ENCODE measurements at places on chromosomes 11 and 22.

GRCh38 chr11:72546866-72547265, 112.5 kb upstream of the CLPB start:
- DNase-seq, result no peak

DNA sequence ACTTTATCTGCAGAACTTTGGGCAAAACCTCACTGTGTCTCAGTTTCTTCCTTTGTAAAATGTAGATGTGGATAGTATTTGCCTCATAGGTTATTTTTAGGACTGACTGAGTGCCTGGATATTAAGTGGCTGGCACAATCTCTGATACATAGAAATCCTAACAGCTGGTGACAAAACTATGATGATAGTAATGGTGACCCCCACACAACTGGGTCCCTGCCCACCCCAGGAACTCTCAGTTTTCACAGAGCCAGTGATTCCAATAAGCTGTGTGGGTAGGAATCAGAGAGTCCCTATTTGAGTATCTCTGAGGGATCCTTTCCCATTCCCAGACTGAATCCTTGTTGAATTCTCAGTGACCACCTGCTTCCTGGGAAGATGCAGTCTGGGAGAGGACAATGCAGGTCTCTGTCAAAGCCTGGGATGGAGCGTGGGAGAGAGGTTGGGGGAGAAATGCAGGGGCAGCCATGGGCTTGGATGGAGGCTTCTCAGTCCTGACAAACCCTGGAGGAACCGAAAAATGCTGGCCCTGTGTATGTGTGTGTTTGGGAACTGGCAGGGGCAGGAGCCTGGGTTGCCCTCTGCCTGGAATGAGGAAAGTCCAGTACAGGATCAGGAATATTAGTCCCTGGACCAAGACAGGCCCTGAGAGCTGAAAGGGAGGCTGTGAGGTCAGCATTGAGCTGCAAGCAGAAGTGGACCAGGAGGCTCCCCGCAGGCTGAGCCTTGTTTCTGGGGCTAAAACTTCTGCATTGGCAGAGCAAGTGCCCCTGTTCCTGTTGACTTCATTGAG, 6.1 kb upstream of the P2RY6 start:
- peak; percentile 72 for DNase-seq

GRCh38 chr22:17985606-17986005, 38.8 kb downstream of the MICAL3 start:
- no peak for DNase-seq

DNA sequence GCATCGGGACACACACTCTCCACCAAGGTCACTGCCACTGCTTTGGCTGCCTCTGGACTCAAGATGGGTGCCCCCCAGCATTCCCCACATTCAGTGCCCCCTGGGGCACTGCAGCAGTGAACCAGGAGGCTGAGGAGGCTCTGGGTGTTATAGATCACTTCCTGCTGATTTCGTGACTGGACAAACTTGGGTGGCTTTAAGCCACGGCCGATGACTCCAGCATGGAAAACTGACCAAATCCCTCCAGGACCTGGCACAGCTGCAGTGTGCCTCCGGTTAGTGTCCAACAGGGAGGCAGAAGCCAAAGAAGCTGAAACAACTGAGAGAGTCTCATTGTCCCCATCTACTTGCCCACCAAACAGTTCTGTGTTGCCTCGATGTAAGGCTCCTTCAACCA, 1.2 kb upstream of the GANAB start:
- DNase-seq, result no peak

GRCh38 chr11:67357831-67358670, 4.7 kb upstream of the POLD4 start:
- DNase-seq, result no peak

- no peak for DNase-seq
Observed at GRCh38 chr11:88353386-88353785, 15.8 kb upstream of the CTSC start.

DNA sequence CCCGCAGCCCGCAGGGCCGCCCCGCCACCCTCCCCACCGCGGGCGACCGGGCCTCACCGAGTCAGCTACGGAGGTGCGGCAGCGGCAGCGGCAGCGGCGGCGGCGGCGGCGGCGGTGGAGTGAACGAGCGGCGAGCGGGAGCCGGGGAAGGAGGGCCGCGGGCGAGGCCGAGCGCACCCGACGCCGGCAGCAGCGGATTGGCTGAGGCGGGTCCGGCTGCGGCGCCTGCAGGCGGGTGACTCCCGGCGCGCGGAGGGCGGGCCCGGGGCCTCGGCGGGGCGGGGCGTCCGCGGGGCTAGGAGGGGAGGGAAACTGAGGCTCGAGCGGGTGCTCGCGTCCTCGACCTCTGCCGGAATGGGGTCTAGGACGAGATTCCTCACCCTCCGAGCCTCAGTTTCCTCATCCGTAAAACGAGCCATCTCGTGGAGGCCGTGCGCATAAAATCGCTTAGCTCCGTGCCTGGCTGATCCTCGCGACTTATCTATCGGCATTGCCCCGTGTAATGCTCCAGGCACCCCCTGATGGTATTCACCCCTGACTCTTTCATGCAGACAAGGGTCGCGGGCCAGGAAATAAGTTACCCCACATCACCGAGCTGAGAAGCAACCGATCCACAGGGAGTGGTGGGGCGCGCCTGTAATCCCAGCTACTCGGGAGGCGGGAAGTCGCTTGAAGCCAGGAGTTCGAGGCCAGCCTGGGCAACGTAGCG, at the start of gene CPT1A:
TSS of gene CPT1A (minus strand) at position 199 of the 709 bp plus-strand sequence. CDS start 26,442 bp downstream, outside the sequence.
- no peak for DNase-seq

DNA sequence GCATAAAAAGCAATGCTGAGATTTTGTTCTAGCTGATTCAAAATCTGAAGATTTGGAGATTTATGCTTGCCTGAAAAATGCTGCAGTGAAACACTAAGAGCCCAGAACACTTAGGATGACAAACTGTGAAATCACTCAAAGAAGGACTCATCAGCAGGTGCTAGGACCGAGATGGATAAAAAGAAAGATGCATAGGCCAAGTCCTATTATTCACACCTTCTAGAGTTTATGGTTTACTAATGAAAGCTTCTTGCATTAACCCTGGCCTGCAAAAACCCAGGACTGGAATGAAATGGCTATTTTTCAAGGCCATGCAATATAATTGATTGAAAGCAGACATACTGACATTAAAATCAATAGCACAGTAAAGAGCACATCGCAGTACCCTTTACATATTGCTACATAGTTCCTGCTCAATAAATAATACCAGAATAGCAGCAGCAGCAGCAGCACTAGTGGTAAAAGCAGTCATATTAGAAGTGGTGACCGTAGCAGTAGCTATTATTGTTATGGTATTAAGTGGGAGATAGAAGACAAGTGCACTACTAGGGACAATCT, 161.7 kb downstream of the RAB38 start:
- DNase-seq, result no peak

DNA sequence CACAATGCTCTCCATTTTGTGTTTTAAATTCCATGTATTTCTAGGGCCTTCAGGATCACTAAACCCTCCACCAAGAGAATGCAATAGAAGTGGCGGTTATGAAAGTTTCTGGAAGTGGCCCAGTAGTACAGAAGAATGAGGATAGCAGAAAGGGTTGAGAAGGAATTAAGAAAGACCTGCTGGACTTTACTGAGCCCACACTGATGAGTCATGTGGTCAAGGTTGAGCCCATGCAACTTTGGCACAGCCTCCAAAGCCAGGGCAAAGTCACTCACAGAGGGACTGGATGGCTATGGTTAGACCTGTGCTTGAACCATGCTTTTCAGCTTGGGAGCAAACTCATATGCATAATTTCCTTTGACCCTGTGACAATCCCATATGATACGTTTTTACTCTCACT, 102.9 kb upstream of the PLET1 start:
- DNase-seq, result peak; percentile 22

DNA sequence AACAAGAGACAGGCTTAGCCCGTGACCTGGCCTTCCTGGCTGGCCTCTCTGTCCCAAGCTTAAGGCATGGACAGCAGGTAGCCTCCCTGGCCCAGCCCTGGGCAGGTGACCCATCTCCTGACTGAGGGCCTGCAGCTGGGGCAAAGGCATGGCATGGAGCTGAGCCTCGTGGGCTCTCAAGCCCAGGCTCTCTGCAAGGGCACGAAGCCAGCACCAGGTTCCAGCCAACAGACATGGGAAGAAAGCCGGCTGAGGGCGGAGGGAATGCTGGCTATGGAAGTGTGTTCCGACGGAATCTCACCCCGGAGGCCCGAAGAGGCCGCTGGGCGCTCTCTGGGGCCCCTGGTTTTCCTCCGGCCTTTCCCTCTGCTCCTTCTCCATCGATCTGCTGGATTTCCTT, 12.9 kb downstream of the DNAL4 start:
- DNase-seq, result no peak

Data from vagina (tissue), 2 donors.